ENCODE measurements at places on chromosomes 1 and 21.
A peak's percentile ranks its signal among the peaks of the same experiment; 100 is the strongest.

DNA sequence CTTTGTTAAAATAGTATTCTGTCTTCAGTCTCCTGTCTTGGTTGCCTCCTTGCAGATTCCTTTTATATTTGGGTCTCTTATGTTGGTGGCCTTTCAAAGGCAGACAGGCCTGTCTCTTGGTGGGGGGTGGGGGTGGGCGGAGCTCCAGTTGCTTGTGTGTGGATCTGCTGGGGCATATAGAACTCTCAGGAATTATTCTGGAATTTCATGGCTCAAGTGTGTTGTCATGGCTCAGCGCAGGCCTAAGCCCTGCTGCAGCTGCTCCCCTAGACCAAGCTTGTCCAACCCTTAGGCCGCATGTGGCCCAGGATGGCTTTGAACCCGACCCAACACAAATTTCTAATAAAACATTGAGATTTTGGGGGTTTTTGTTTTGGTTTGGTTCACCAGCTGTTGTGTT lies 8.0 kb downstream of the C1orf35 start:
- no peak for DNase-seq

DNA sequence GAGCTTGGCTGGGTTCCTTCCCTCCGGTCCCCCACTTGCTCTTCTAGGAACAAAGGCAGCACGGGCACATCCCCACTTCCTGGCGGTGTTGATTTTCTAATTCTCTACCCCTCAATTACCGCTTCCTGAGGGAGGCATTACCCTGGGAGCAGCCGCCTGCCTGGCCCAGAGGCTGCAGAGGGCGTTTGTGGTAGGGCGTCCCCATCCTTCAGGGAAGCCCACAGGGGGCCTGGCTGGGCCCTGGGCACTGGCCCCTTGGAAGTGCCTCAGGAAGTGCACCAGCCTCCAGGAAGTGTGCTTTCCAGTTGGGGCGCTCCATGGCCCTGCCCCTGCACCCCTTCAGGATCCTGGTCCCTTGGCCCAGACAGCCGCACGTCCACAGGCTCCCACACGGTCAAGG lies 42.1 kb upstream of the CASZ1 start:
- DNase-seq: no peak

DNA sequence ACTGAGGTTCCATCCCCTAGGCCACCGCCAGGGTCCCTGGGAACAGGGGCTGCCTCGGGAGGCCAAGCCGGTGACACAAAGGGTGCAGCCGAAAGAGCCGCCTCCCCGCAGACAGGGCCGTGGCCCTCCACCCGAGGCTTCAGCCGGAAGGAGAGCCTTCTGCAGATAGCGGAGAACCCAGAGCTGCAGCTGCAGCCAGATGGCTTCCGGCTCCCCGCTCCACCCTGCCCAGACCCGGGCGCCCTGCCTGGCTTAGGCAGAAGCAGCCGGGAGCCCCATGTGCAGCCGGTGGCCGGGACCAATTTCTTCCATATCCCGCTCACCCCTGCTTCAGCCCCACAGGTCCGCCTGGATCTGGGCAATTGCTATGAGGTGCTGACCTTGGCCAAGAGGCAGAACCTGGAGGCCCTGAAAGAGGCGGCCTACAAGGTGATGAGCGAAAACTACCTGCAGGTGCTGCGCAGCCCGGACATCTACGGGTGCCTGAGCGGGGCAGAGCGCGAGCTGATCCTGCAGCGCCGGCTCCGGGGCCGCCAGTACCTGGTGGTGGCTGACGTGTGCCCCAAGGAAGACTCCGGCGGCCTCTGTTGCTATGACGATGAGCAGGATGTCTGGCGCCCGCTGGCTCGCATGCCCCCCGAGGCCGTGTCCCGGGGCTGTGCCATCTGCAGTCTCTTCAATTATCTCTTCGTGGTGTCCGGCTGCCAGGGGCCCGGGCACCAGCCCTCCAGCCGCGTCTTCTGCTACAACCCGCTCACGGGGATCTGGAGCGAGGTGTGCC lies 1.4 kb downstream of the KLHDC7A start:
- DNase-seq: peak; percentile 68

DNA sequence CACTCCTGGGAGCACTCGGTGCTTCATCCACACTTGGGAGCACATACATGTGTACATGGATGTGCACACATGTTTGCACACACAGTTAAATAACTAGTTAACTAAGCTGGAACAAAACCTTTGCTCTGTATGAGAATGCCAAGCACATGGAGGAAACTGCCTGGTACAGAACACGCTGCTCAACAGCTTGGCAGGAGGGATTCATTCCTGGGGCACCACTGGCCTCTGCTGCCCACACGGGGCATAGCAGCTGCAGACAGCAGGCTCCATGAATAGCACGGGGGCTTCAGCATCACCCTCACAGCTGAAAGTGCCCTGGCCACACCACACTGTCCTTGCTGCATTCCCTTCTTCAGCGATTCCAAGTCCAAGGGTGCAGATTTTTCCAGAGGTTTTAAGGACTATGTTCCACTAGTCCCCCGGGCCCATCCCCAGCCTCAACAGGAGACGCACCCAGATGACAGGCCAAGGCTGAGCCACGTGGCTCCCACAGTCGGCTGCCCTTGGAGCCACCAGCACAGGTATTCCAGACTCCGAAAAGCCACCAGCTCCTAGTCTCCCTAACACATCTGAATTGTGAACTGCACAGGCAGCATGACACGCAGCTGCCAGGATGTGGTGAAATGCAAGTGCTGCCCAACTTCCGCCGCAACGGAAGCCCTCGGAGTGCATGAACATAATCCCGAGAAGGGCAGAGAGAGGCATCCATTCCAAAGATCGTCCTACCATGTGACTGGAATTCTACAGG lies 16.9 kb downstream of the NPHP4 start:
- DNase-seq: peak; percentile 35

DNA sequence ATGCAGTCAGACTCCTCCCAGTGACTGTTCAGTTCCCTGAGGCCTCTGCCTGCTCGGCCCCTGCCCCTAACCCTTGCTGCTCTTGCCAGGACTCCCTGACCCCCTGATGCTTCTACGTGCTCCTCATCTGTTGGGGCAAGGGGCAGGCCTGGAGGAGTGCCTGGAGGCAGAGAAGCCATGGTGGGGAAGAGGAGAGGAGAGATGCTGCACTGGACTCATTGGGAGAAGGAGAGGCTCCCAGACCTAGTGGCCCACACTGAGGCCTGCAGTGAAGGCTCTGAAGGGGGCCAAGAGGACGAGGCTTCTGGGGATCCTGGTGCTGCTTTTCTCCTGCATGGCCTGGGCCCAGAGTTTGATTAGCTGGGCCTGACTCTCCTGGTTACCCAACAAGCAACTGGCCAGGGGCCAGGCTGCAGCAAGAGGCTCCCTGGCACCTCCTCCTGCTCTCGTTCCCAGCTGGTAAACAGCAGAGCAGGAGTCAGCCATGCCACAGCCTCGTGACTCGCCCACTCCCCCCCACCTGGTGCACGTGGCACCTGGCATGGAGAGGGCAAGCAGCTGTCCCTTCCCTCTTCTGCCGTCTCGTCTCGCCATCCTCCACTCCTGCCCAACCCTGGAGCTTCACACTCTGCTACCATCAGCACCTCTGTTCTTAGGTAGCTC lies 847 bp upstream of the RORC start:
- peak; percentile 91 for DNase-seq

DNA sequence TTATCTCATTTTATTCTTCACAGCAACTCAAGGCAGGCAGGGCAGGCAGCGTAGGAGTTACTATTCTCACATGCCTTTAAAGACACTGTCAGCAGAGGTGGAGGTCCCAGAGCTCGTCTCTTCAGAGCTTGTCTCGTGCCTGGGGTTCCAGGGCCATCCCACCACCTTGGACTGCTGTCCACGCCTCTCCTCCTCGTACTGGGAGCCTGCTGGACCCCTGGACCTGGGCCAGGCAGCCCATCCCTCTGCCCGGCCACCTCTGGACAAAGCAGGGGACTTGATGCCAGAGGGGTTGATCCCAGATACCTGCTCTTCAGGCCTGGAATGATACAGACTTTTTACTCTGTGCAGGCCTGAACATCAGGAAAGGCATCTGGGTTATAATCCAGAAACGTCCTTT lies 546.8 kb downstream of the KIF26B start:
- DNase-seq: no peak

DNA sequence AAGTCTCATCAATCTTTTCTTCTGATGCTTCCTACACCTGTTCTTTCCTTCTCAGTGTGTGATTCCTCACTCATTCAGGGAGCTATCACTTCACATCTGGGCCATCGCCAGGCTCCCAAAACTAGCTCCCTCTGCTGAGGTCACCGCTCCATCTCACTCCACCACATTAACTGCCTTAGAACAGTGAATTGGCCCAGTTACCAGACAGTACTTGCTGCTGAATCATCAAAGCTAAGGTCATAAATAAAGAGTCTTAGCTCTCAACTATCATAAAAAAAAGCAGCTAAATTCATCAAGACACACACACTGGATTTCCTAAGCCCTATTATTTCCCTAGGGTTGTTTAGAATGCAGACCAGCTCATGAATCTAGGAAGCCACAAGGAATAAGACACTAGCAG lies 18.8 kb upstream of the SRM start:
- no peak for DNase-seq
